GM12878 (cell line): ENCODE measurements at places on chromosomes 4 and X.
A peak's percentile ranks its signal among the peaks of the same experiment; 100 is the strongest.

GRCh38 chrX:21747558-21747957, 10.4 kb downstream of the SMPX start:
- no peak for DNase-seq

DNA sequence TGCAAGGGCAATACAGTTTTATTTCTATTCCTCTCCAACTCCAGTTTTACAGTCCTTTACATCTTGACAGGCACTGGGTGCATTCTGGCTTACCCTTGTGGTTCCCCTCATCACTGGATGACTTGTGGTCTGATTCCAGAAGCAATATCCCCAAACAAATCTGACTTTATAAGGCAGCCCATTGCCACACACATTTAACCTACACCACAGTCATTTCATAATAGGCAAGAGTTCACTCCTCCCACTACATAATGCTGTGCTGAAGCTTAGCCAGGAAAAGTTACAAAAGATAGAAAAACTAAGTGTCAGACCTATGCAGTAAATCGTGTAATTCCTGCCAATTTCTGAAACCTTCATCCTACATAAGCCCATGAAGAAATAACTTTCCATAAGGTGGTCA, 82.9 kb upstream of the MID1IP1 start:
- DNase-seq, result no peak

DNA sequence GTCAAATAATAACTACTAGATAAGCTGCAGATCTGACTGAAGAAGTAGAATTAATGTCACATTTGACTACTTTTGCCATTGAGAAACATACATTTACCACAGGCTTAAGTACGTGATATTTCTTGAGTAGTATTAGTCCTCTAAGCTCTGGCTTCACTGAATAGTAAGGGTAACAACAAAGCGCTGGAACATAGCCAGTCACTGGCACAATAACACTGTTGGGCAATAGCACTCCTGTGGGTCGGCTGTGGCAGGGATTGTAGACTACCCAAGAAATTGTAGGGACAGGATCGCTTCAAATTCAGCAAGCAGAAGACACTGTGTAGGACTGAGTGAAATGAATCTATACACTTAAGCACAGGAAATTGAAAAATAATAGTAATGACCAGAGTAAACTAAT, 27.1 kb upstream of the IL15 start:
- no peak for DNase-seq

DNA sequence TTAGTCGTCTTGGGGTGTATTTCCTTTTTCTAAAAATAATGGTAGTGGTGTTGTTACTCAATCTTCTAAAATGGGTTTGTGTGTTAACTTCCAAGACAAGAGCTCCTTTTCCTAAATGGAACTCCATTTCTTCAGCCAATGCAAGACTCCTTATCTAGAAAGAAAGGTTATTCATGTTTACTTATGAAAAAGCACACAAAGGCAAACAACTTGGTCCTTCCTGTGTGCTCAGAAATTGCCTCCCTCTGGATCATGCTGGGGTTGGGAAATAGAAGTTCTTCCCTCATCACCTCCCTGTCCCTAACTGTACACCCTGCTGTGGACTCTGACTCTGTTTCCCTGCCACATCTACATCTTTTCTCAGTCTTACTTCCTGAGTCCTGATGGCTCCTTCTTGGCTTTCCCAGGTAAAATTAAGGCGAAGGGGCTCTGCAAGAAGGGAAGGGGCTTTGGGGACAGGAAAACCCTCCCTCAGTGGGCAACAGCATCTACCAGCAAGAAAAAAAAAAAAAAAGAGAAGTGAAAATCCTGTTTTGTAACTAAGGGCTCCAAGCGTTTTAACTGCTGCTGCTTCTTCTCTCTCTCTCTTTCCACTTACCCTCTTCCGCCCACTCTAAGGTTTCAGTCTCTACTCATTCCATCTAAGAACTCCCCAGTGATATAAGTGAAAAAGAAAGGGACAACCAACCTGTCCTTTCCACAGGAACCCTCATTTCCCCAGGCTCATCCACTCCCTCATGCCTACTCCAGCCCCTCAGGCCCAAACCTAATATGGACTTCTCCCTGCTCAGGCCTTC, 19.8 kb upstream of the TASL start:
- DNase-seq, result peak; percentile 53

DNA sequence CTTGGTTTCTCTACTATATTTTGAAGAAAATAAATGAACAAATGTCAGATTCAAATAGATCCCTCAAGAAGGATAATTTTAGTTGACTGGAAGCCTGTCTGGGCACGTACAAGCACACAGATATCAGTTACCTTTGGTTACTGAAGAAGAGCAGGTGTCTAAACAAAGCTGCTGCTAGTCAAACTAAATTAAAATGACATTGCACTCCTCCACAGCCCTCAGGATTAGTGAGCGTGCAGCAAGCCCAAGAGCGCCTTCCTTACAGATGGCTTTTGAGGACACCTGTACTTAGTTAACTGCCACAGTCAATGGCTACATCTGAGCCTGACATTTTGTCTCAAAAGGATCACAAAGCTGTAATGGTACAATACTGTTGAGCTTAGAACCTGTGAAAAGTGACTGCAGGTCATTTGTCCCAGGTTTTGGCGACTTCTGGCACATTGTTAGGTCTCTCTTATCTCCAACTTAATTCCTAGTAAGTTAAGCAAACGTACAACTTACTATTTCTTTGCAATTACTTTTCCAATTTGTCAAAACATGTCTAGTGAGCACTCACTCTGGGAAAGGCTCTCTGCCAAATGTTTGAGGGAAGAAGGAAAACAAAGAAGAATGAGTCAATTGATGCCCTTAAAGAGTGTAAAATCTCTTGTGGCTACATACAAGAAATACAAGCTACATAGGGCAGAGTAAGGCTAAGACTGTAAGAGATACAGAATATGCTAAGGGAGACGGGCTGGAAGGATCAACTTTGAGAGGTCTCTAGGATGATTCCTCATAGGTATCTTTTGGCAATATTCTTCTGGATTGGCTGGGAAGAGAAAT, 25.6 kb upstream of the DAPP1 start:
- DNase-seq, result no peak

DNA sequence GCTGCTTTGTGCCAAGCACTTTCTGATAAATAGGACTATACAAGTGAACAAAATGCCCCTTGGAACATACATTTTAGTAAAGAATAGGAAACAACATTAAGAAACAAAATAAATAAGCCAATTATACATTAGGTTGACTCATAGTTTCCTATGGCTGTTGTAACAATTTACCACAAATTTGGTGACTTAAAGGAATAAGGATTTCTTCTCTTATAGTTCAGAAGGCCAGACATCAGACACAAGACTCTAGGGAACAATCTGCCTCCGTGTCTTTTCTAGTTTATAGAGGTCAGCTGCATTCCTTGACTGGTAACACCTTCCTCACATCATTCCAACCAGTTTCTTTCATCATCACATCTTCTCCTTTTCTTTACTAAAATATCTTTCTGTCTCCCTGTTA, 235.9 kb upstream of the PCDH18 start:
- no peak for DNase-seq

GRCh38 chr4:95061220-95061619, 303.5 kb downstream of the BMPR1B start:
- DNase-seq, result no peak

DNA sequence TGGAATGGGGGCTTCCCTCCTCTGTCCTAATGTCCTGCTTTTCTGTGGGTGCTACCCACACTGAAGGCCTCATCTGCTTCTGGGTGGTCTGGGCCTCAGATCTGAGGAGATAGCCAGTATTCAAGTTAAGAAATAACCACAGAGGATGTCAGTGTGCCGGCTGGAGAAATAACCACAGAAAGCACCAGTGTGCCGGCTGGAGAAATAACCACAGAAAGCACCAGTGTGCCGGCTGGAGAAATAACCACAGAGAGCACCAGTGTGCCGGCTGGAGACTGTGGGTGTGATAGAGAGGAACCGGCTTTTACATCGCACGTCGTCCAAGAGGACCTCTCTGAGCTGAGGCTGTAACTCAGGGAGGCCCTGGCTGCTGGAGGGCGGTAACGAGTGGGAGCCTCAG, 65.7 kb upstream of the PSAPL1 start:
- no peak for DNase-seq

GRCh38 chr4:142776026-142776425, 70.1 kb downstream of the INPP4B start:
- no peak for DNase-seq

DNA sequence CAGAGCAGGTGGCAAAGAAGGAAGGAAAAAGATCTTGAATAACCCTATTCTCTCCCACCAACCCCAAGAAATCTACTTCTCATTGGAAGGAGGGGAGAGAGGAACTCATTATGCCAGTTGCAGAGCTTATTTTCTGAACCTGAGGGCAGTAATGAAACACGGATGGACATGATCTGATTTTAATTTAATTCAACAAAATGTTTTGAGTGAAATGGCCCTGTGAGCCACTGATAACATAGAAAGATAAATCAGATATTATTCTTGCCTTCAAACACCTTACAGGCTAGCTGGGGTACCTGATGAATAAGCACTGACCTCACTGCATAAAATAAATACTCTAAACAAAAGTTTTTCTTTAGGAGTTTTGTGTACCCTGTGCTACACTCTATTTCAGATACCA, 30.3 kb downstream of the DAPP1 start:
- DNase-seq, result no peak

DNA sequence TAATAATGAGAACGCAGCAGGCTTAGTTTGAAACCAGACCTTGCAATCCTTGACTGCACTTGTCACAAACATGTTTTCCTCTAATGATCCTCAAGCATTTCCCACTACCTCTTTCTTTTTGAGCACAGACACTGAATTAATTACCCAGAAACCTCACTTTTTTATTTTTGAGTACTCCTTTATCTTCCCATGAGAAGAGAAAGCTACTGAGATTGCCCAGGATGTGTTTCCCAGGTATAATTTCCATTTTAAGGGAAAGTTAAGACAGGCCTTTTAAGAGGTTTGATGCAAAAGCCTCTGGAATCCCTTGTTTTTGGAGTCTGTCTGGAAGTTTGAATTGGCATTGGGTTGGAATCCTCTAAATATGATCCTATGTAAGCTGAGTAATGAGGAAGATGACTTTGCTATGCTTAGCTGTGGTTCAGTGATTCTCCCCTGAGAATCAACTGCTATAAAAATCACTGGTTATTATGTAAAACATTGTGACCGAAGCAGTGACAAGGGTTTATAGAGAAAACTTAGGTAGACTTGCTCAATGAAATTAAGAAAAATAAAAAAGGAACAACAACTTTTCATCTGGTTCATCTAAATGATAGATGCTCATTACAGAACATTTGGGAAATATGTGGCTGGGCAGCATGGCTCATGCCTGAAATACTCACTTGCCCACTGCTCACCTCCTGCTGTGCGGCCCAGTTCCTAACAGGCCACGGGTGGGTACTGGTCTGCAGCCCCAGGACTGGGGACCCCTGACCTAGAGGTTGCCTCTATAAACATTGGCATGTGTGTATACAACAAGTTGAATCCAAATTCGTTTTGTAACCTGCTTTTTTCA, 10.8 kb upstream of the RHOH start:
- peak; percentile 94 for DNase-seq

- DNase-seq, result no peak
These were observed 108.3 kb upstream of the TEX13A start for GRCh38 chrX:105328773-105329172.

GRCh38 chrX:6071731-6072130, 156.9 kb downstream of the NLGN4X start:
- DNase-seq, result no peak

- DNase-seq, result no peak
These were observed 132.6 kb downstream of the ADGRL3 start for GRCh38 chr4:61332693-61333092.

DNA sequence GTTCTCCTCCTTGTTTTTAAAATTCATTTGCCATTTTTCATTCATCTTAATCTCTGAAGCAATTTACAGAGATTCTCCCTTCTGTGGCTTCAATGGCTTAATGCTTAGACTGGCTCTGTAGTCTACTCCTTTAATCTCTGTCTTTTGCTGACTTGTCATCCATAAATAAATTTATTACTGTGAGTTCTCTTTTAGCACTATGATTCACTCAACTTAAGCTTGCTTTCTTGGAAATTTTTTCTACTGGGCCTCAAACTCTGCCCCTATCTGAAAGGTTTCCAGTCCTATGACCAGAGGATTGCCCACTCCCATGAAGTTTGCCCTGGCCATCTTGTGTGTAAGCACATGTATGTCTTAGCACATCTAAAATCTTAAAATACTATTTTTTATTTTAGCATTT, 251.1 kb downstream of the DCLK2 start:
- DNase-seq, result no peak

DNA sequence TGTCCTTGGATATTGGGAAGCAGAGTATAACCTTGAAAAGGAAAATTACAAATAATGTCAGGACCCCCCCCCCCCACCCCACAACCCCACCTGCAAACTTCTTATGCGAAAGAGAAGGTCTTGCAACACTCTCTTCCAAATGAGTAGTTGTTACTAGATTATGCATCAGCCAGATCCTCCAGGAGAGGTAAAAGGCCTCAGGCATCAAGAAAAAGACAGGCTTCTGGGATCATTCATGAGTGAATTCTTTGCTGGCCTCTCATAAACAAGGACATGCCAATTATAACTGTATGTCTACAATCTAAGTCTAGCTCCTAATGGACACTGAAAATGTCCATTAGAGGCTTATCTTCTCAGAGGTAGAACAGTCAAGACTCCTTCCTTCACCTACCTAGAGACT, 1443.3 kb downstream of the RAPGEF2 start:
- DNase-seq, result no peak

DNA sequence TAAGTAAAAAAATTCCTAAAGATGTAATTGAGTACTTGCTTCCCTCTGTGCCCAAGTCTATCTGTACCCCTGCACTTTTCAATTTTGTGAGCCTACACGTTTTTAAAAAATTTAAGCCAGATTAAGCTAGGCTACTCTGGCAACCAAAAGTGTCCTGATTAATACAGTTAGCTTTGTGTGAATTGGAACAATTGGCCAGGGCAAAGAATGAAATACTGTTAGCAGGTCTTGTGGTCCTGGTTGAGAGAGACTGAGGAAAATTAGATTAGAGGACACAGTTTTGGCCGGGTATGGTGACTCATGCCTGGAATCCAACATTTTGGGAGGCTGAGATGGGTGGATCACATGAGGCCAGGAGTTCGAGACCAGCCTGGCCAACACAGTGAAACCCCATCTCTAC, 293.3 kb downstream of the RAPGEF2 start:
- DNase-seq, result no peak

DNA sequence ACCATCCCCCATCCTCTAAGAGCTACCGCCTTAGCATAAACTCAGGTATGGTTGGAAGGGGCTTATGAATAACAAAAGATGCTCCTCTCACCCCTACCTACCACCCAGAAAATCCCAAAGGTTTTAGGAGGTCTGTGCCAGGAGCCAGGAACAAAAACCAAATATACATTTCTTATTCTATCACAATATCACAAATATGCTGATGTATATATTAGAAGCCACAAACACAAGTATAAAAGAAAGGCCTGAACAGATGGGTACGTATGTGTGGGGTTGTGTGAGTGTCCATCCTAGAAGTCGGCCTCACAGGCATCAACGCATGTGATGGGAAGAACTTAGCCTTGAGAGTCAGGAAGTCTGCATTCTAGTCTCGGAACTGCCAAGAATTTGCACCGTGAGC, 8.7 kb upstream of the ANXA5 start:
- no peak for DNase-seq

- no peak for DNase-seq
These were observed 81.1 kb upstream of the RAPGEF2 start for GRCh38 chr4:159021597-159022385.
